ENCODE measurements at places on chromosomes 13 and 19.

DNA sequence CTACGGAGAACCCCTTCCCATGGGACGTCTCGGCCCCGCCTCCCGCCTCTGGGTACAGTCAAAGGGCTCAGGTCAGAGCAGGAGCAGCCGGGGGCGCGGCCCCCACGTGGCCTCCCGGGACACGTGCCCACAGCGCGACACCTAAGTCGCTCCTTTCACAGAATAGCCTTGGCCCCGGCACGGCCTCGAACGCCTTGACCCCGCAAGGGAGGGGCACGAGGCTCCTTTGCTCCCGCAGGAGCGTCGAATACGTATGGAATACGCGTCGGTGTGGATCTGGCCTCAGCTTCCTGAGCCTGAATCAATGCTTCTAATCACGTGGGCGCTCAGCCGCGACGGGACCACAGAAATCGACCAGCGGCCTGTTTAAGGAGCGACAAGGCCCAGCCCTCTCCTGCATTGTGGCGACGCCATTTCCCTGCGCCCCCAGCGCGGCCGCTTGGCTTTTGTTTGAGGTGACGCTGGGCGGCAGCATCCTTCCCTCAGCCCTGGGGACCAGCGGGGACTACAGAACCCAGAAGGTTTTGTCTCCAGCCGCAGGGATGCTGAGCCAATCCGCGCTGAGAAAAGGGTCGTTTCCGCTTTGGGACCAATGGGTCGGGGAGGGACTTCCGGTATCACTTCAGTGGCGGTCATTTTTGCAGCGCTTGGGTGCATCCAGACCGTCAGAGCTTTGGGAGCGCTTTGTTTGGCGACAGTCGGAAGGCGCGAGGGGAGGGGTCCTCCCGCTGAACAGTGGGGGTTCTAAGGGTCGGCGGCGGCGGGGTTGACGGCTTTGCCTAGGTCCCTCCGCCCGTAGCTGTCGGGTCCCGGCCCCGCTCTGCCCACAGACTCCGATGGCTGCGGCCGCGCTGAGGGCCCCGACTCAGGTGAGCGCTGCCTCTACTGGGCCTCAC is at the start of gene ZIK1:
Gene ZIK1, plus strand, starts transcription at position 625 of the 896 bp plus-strand sequence. Its CDS starts 212 bp downstream, at position 837.
- peak; percentile 71 for DNase-seq

- no peak for DNase-seq
Observed at GRCh38 chr13:27455331-27455855, 5.0 kb upstream of the MTIF3 start.

- DNase-seq: no peak
Observed at GRCh38 chr13:30802501-30802900, 67.2 kb downstream of the ALOX5AP start.

GRCh38 chr13:44131069-44131614 is 242.5 kb upstream of the SERP2 start:
- DNase-seq: no peak

- no peak for DNase-seq
Observed at GRCh38 chr19:53102206-53102755, 941 bp downstream of the ZNF160 start.

DNA sequence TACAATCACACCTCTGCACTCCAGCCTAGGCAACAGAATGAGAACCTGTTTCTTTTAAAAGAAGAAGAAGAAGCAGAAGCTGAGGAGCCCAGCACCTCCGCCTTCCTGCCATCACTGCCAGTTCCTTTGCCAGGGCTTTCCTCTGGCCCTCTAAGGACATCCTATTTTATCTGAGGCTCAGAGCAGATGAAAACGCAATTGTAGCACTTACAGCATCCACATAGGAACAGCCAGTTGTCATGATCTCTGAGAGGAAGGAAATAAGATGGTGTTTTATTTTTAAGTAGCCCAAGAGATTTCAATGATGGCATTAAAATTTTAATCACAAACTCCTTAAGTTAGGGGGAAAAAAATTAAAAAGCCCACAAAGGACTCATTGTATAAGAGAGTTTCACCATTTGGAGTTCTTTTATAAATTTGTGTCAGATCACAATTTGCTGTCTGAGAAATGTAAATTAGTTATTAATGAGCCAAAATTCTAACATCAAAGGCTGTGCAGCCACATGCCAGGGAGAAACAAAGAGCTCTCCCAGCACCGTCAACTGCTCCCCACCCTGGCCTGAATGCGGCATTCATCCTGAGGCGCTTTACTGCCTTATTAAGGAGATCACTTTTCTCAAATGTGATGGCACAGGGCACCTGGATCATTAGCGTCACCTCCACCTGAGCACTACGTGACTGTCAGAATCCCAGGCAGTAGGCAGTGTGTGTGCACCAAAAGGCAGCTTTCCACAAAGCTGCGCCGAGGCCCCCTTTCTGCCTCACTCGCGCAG is 393.0 kb downstream of the FOXO1 start:
- DNase-seq: no peak

DNA sequence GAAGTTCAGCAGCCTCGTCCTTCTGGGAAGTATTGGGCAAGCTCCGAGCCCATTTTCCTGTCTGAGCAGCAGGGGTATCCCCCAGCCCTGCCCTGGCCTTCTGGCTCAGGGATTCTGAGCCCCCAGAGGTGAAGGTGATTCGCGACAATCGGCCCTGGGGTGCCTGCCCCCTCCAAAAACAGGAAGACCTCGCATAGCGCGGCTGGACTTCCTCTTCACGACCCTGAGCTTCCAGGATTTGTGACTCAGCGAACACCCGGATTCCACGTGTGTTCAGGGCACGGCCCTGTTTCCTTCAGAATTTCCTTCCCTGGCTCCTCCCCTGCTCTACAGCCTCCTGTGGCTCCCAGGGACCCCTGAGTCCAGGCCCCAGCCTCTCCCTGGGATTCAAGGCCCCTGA is at the start of gene SEMA6B:
Gene SEMA6B, minus strand, starts transcription at position 116 of the 400 bp plus-strand sequence. CDS start 1,227 bp downstream, outside the sequence.
- no peak for DNase-seq

DNA sequence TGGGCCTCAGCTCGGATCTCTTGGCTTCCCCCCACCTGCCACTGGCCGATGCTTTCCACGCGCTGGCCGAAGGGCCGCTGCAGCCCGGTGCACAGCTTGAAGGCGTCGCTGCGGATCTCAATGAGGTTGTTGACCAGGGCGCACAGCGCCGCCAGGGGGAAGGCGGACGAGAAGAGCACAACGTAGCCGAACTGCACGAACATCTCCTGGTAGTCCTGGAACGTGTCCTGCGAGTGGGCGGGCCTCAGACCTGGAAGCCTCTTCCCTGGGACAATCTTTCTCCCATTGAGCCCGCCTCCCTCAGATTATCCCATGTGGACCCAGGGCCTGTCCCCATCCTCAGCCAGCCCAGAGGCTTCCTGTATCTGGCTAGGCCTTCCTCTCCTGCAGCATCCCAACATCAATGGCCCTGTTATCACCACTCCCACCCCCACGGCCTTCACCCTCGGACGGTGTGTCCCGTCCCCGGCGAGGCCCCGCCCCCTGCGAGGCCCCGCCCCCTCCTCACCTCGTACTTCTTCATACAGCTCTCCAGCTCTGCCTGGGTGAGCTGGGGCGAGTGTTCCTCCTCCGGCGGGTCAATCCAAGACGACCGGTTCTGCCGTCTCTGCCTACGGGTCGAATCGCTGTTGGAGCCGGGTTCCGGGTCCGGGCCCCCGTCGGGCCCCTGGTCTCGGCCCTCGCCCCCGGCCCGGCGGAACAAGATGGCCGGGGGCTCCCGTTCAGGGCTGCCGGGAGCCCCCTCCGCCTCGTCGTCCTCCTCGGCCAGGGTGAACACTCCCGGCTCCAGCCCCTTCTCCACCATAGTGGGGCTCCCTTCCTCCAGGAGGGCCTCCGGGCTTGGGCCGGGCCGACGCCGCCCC is 6.8 kb downstream of the ANO8 start:
- peak; percentile 31 for DNase-seq
